ENCODE measurements at places on chromosomes 7 and 10.

DNA sequence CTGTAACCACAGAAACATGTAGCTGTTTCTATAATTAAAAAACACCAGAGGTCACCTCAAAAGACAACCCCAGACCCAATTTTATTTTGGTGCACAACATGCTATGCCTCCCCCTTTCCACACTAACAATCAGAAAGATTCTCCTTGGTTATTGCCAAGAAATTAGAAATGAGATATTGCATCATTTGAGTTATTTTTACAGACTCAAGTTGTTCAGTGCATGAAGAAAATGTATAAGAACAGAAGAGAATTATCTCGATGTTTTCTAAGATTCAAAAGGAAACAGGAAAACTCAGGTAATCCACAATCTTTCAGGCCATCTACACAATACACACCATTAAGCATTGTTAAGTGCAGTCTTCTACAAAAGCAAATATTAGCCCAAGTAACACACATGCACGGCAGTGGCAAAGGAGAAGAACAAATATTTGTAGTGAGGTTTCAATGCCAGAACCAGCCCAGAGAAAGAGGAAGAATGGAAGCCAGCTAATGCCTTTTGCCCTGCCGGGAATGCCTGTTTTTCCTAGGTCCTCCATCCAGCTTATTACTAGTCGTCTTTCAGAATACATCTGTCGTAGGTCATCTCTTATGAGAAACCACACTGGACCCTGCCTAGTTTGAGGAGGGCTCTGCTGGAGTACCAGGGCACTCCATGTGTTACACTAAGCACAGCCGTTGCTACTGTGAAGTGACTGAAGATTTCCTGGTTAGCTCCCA, 67.6 kb upstream of the C1GALT1 start:
- no peak for DNase-seq

- DNase-seq = no peak
These were observed 3.0 kb upstream of the PLAU start for GRCh38 chr10:73907841-73908517.

- peak; percentile 71 for DNase-seq
These were observed 105.7 kb downstream of the ST8SIA6 start for GRCh38 chr10:17348501-17349349.

- DNase-seq = no peak
These were observed 1134.9 kb upstream of the LRRN3 start for GRCh38 chr7:109955986-109956385.

GRCh38 chr7:106423821-106424475, 139.2 kb upstream of the NAMPT start:
- DNase-seq = no peak

DNA sequence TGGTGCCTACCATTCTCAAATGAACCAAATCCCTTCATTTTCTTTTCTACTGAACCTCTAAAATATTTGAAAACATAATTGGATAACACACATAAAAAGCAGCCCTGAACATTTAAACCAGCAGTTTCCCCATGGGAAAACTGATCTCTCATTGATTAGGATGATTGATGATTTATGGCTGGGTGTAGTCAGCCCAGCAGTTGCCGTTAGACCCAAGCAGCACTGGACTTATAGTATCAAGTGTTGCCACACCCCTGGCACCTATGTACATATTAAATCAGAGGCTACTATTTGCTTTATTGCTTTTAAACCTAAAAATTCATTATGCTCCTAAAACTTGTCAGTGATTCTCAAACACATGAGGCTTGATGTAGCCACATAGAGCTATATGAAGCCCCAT, 20.2 kb upstream of the SLC25A13 start:
- DNase-seq = no peak

- DNase-seq = no peak
These were observed 11.6 kb downstream of the MTPN start for GRCh38 chr7:135965602-135966001.

GRCh38 chr7:94907026-94907810, at the start of gene PPP1R9A:
TSS of gene PPP1R9A (plus strand) at chr7:94907594. CDS start at chr7:94910114, 2,520 bp downstream.
- DNase-seq = no peak

GRCh38 chr7:20597339-20597738, 18.1 kb upstream of the ABCB5 start:
- DNase-seq = peak; percentile 42

GRCh38 chr7:13989126-13989948, at the start of gene ETV1:
TSS of gene ETV1 (minus strand) at chr7:13989666. CDS start at chr7:13989052, 614 bp downstream.
- no peak for DNase-seq

DNA sequence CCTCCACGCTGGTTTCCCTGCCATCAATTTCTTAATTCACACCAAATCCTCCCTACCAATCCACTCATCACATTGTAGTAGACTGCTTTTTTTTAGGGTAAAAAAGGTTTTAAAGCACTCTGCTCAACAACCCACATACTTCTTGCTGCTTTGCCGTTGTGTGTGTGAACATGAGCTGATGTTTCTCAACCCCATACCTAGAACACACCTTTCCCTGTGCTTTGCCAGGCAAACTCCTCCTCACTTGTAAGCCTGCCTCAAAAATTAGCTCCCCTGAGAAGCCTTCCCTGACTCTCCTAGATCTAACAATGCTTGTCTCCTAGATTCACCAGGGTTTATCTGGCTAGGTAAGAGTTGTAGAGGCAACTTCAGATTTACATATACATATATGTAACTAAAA, 119.0 kb upstream of the FAM133B start:
- no peak for DNase-seq

- no peak for DNase-seq
These were observed 1197.2 kb downstream of the SORCS1 start for GRCh38 chr10:105967256-105967655.

DNA sequence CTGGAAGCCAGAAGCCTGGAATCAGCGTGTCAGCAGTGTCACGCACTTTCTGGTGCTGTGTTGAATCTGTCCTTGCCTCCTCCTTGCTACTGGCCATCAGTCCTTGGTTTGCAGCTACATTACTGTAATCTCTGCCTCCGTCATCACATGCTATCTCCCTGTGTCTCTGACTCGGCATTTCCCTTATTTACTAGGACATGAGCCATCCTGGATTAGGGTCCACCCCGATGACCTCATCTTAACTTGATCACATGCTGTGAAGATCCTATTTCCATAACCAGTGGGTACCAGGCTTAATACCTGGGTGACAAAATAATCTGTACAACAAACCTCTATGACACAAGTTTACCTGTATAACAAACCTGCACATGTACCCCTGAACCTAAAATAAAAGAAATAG, 518.0 kb upstream of the KLF6 start:
- no peak for DNase-seq

GRCh38 chr10:36899652-36900051, 225.7 kb upstream of the ANKRD30A start:
- DNase-seq = no peak

Data from fibroblast of skin of left quadriceps (primary cell).